ENCODE measurements at places on chromosomes 12 and 14.

DNA sequence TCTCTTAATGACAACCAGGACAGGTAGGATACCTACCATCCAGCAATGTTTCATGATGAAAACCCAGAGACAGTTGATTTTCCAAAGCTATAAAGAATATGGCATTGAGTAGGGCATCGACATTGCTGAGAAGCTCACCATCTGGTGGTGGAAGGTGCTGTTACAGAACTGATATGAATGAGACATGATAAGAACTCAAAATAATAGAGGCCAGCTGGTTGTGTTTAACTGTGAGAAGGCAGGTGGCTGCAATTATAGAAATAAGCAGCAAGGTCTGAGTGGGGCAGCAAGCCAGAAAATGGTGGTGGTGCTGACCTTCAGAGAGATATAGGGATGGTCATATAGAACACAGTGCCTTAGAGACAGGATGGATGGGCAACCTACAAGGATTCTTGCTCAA is 449.7 kb downstream of the BTG1 start:
- no peak for DNase-seq

- DNase-seq, result no peak
These were observed 18.5 kb upstream of the ALDH2 start for GRCh38 chr12:111748151-111748672.

DNA sequence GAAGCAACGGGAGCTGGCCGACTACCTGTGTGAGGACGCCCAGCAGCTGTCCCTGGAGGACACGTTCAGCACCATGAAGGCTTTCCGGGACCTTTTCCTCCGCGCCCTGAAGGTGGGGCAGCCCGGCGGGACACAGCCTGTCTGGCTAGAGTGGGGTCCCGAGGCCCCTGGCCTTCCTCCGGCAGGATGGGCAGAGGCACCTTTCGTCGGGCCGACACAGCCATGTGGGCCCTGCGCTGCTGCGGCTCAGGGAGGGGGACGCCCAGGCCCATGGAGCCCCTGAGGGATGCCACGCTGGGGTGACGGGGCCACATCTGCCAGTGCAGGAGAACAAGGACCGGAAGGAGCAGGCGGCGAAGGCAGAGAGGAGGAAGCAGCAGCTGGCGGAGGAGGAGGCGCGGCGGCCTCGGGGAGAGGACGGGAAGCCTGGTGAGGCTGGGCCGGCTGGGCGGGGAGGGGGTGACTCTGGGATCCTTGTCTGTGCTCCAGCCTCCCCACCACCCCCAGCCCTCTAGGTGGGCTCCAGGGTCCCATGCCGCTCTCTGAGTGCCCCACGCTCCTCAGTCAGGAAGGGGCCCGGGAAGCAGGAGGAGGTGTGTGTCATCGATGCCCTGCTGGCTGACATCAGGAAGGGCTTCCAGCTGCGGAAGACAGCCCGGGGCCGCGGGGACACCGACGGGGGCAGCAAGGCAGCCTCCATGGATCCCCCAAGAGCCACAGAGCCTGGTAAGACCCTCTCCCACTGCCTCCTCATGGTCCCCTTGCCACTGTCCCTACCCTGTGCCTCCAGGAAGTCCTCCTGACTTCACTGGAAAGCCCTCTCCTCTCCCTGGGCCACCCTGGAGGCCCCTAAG is 10.9 kb upstream of the ADSS1 start:
- no peak for DNase-seq

- DNase-seq, result no peak
These were observed 3.1 kb downstream of the WNT10B start for GRCh38 chr12:48968467-48968866.

Measured in GDM1 (cell line).